ENCODE measurements at places on chromosomes 6 and 20.

DNA sequence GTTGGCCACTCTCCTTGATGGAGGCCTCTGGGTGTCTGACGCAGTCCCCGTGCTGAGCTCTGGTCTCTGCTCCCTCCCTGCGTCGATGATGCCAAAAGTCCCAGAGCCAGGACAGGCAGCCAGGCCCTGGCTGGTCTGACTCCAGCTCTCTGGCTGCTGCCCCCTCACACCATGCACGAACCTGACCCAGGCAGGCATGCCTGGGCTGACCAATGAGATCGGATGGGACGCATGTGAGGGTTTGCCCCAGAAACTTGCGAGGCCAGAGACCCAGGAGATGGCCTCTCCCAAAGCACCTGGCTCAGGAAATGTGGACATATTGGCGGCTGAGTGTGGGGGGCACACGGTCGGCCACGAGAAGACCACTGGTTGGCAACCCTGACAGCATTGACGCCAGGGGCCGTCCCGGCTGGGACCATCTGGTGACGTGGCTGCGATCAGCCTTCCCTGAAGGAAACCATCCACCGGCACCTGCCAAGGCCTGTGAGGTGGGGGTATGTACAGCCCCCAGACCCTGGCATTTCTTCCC lies 51.2 kb upstream of the FRMD1 start:
- no peak for DNase-seq

DNA sequence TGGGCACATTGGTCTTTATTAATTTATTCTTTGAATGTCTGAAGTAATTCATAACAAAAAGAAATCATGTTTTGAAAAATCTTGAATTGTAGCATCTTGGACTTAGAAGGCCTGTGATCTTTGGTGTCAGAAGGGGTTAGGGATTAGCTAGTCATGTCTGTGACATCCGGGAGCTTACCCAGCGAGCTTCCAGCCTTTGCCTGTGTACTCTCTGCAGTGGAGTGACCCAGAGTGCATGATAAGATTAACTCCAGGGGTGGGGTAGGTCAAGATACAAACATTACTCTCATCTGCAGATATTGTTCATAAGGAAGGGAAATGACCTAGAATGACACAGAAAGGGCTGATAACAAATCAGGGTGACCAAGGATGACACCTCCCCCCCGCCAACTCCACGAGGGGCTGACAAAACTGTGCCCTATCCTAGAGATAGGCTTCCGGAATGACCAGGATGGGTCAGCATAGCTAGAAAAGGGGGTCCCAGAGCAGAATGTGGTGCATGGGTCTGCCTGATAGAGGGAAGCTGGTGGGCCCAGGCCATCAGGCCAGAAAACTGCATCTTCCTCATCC lies 56.6 kb upstream of the BLCAP start:
- DNase-seq = no peak

DNA sequence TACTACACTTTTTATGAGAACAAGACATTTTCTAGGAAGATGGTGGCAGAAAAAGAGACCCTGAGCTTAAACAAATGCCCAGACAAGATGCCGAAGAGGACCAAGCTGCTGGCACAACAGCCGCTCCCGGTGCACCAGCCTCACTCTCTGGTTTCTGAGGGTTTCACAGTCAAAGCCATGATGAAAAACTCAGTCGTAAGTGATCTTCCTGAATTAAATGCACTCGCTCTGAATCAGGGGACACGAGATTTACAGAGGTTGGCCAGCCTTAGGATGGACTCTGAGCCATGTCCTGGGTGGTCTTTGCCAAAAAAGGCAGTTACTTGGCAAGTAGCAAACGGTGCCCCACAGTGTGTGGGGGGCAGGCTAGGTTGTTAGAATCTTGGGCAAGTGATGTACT lies 423 bp downstream of the PACRG start:
- no peak for DNase-seq

DNA sequence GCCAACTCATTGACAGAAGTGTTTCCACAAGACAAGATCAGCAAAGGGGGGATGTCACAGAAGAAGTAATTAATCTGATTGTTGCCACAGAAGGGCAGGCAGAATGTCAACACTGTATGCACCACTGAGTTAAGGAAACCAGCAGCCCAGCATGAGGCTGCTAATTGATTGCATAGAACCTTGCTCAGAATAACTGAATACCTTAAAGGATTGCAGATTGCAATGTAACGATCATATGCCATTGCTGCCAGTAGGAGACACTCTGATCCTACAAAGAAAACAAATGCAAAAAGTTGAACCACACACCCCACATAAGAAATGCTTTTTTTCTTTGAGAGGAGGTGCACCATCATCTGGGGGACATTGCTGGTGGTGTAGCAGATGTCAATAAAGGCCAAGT lies 13.1 kb downstream of the OR5V1 start:
- DNase-seq = no peak

GRCh38 chr6:50096296-50096695 lies 46.6 kb upstream of the DEFB112 start:
- no peak for DNase-seq

- DNase-seq = no peak
These were observed 85.6 kb downstream of the PFDN4 start for GRCh38 chr20:54293526-54293925.

DNA sequence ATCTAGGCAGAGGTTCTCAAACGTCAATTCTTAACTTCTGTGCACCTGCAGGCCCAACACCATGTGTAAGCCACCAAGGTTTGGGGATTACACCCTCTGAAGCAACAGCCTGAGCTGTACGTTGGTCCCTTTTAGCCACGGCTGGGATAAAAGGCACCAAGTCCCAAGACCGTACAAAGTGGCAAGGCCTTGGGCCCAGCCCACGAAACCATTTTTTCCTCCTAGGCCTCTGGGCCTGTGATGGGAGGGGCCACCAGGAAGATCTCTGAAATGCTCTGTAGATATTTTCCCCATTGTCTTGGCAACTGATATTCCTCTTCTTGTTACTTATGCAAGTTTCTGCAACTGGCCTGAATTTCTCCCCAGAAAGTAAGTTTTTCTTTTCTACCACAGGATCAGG lies 4.5 kb upstream of the FAM184A start:
- DNase-seq = no peak

DNA sequence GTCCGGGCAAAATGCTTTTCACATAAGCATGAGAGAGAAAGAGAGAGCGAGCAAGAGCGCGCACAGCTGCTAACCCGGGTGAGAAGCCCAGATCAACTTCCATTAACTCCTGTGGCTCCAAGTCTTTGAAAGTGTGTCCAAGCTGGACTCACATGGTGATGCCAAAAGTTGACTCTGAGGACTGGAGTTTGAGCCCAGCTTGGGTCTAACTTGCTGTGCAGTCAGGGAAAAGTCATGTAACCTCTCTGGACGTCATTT lies 357.2 kb upstream of the SULF2 start:
- no peak for DNase-seq

GRCh38 chr6:583635-584034 lies 73.3 kb downstream of the HUS1B start:
- no peak for DNase-seq

- no peak for DNase-seq
These were observed 960 bp downstream of the ATP9A start for GRCh38 chr20:51766994-51767866.

DNA sequence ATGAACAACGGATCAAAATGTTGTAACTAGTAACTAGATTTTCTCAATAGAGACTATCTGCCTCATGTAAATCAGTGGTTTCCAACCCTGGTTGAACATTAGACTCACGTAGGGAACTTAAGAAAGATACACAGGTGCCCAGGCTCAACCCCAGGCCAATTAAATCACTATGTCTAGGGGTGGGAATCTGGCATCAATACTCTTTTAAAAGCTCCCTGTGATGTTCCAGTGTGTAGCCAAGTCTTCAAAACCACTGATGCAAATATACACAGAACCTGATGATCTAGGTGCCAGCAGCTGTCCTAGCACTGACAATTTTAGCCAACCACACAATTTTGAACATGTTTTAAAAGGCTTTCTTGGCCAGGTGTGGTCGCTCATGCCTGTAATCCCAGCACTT lies 128.7 kb downstream of the TBC1D32 start:
- no peak for DNase-seq

DNA sequence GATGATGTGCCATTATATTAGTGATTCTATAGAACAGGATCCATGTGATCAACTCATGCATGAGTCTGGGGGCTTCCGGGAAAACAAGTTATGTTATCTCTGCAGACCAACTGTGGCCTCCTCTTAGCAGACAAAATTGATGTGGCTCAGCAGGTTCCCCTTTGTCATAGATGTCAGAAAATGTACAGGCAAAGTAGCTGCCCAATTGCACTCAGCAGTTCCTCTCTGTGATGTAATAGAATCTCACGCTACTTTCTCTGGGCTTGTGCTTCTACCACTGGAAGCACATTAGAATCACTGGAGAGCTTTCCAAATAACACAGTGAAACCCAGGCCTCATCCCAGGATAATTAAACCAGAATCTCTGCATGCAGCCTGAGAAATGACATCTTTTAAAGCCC lies 253.1 kb downstream of the SLC24A3 start:
- no peak for DNase-seq

DNA sequence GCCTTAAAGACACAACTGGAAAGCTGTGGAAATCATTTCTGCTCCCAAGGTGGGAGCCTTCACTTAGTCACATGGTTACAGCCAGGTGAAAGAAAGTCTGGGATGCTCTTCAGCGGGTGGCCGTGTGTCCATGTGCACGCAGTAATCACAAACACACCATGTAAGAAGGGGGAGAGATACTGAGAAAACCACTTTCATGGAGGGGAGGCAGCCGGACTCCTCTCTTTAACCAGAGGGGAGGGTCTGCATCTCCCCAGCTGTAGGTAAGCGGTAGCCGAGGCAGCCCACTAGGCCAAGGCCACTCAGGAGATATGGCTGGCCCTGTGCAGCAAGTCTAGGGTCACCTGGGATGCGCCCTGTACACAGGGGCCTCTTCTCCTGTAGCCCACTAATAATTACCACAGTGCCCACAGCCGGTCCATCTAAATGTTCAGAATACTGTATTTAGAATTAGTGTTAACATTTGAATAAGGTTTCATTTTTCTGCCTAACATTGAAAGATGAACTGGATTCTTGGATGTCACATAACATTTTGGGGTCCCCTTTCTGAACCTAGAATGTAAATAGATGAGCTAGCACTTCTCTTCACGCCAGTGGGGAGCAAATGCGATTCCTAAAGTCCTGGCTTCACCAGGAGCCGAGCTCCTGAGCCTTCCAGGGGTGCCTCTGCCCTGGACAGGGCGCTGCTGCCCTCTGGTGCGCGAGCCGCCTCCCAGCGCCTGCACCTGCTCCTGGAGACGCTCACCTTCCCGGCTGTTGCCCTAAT lies 15.9 kb downstream of the GPR31 start:
- DNase-seq = peak; percentile 18

GRCh38 chr6:106973018-106973835 lies 1.3 kb downstream of the CD24 start:
- no peak for DNase-seq

- no peak for DNase-seq
These were observed 907.5 kb downstream of the C6orf118 start for GRCh38 chr6:164401871-164402270.

DNA sequence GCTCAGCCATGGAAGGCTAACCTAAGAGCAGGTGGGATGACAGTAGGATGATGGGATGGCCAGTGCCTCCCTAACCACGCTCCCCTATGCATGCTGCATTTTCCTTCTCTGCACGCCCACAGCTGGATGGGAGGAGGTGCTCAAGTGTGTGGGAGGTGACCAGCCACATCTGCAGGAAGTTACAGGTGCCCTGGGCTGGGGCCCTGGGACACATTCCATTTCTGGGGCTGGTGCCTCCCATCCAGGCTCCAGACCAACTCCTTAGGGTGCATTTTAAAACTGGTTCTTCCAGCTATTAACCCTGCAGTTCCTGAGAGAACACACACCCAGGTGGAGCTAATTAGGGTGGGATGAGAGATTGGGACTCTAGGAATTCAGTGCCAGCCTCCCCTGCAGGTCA lies 135.3 kb upstream of the ARMC2 start:
- no peak for DNase-seq

DNA sequence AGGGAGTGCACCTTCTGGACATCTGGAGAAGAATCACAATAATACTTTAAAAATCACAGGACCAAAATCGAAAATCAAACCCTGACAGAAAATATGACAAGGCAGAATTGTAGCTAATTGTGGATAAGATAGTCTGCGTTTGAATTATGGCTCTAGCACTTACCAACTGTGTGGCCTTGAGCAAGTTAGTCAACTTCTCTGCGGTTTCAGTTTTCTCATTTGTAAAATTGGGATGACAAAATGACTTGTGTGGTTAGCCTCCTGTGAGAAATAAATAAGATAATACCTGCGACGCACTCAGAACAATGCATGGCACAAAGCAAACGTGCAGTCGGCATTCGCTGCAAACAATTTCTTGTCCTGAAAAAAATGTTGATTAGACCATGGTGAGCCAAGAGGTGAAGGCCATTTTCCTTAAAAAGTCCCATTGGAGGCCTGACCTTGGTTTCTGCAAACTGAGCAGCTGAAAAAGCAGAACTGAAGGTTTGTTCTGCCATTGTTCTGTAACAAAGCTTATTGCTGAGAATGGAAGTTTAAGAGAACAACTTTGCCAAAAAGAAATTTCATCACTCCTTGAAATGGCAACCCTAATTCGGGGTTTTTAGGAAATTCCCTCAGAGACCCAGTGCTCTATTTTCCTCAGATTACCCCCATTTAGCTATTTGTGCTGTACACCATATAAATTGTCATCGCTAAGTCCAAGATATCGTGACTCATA lies 266.3 kb downstream of the ERMARD start:
- no peak for DNase-seq

DNA sequence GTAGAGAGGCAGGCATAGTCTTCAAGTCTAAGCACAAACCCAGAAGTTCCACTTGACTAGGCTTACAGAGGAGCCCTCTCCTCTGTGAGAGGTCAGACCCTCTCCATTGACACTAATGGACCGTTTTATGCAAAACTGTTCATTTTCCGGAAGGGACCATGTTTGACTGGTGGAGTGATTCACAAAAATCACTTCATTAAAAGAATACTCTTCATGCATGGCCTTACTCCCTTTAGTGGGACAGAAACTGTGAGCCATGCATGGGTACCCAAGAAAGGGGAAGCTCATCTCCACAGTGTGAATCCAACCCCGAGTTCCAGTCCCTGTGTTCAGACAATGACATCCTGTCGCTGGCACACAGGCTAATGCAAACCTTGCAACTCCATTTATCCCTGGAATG lies 63.2 kb downstream of the OLIG3 start:
- DNase-seq = no peak

GRCh38 chr20:61445138-61445537 lies 193.1 kb downstream of the CDH4 start:
- DNase-seq = no peak

GRCh38 chr6:130138116-130138908 lies 84.4 kb downstream of the SAMD3 start:
- no peak for DNase-seq

GRCh38 chr6:113184736-113185135 lies 672.4 kb upstream of the MARCKS start:
- DNase-seq = no peak

GRCh38 chr6:50565004-50565403 lies 148.3 kb upstream of the TFAP2D start:
- DNase-seq = no peak

DNA sequence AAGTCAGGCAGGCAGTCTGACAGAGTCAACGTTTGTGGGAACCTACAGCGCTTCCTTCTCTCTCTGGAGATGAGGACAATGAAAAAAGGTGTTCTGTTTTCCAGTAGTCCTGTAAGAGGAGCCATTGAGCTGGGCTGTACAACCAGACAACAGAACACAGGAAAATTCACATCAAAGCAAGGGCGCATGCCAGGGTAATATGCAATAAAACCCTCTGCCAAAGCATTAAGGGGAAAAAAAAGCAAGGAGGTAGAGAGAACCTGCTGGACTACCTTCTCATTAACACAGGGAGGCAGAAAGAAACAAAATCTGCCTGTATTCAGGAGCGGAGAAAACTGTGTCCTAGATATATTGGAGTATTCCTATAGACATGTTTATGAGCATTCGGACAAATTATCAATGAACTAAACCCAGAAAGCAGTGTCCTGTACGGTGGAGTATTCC lies 1.3 kb downstream of the RNF24 start:
- peak; percentile 76 for DNase-seq
